Lung (tissue), 17 donors: ENCODE measurements at places on chromosomes 4 and X.

GRCh38 chr4:20338841-20339240 is 87.1 kb downstream of the SLIT2 start:
- DNase-seq: no peak

DNA sequence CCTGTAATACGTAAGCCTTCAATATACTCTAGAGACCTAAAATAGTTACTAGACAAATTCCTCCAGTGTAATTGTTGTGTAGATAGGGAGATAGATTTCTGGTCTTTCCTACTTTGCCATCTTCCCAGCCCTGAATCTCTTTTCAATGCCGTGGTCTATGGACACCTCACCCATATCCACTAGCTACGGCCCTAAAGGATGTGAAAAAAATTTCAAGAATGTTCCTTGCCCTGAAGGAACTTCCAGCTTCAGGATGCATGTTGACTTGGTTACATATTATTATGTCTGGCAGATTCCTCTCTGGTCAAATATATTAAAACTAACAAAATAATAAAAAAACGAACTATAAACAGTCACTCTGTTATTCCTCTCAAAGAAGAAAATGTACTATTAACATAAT is 52.4 kb upstream of the TSPAN5 start:
- no peak for DNase-seq

DNA sequence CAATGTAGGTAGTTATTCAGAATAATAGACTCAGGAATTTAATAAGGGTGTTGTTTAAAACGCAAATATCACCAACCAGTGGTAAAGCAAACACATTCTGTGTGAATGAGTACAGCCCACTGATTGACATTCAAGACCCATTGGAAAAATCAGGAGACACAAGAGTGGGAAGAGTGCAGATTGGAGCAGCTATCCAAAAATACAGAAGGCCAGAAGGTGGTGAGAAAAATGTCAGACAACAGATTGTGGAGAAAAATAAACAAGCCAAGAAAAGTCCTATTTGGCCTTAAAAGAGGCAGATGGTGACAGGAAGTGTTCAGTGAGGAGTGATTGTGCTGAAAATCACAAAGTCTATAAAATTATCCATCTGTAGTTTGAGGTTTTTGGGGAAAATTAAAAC is 39.3 kb downstream of the CPE start:
- DNase-seq: no peak

DNA sequence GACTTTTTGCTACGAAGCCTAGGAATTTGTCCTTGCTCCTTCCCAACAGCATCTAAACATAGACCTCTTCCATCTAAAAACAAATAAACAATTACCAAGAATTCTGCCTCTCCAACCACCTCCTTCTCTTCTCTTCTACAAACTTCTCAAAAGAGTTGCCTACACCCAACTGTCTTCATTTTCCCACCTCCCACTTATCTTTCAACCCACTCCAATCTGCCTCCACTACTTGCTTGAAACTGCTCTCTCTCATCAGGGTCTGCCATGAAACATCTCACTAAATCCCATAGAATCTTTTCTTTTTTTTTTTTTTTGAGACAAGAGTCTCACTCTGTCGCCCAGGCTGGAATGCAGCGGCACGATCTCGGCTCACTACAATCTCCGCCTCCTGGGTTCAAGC is 902 bp upstream of the FGD1 start:
- DNase-seq: no peak

- no peak for DNase-seq
Observed at GRCh38 chr4:173314715-173315114, 19.4 kb downstream of the HMGB2 start.

DNA sequence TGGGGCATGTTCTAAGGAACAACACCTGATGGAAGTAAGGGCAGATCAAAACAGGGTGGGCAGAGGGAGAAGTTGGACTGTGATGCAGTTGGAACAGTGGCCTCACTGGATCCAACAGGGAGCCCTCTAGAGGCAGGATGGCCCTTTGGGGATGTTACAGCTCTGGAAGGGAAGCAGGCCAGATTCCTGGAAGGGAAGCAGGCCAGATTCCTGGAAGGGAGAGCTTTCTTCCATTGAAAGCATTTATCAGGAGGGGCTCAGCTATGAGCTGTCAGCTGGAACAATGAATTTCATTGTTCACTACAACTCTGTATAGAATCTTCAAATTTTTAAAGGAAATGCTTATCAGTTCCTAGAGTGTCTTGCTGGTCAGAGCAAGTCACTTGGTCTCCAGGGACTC is 17.7 kb downstream of the IL15 start:
- DNase-seq: peak; percentile 19

GRCh38 chr4:26001413-26001812 is 87.4 kb downstream of the SMIM20 start:
- no peak for DNase-seq

GRCh38 chrX:30735839-30736238 is 82.6 kb downstream of the GK start:
- DNase-seq: peak; percentile 55

GRCh38 chr4:52234561-52235440 is 183.7 kb downstream of the SPATA18 start:
- DNase-seq: peak; percentile 25

DNA sequence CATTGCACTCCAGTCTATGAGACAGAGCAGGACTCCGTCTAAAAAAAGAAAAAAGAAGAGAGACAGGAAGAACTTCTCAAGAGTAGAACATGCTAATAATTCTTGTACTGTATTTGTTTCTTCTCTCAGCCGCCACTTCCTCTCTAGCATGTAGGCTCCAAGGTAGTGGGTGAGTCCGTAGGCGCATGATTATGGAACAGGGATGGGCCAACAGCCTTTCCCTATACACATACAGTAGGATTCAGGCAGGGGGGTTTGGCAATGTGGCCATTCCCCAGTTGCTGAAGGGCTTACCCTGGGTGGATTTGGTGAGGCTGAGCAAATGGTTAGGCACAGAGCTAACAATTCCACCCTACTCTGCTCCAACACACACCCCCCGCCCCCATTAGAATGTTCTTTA is 35.0 kb upstream of the APLN start:
- DNase-seq: no peak

DNA sequence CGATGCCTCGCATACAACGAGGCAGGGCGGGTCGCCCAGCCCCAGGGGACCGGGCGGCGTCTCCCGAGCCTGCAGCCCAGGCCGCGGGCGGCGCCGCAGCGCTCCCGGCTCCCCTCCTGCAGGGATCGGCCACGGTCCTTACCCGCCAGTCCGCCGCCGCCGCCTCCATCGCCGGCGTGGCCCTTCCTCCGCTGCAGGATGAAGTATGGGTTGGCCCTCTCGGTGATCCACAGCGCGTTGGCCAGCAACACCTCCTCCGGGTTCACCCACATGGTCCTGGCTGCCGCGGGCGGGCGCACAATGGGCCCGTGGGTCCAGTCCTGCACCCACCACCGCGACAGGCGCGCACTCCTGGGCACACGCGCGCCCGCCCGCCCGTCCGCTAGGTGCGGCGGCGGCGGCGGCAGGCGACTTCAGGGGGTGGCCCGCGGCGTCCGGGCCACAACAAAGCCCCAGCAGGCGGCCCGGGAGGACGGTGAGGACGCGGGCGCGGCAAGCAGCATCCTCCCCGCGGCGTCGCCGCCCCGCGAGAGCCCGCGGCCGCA is 339 bp downstream of the TBC1D9 start:
- DNase-seq: peak; percentile 73

DNA sequence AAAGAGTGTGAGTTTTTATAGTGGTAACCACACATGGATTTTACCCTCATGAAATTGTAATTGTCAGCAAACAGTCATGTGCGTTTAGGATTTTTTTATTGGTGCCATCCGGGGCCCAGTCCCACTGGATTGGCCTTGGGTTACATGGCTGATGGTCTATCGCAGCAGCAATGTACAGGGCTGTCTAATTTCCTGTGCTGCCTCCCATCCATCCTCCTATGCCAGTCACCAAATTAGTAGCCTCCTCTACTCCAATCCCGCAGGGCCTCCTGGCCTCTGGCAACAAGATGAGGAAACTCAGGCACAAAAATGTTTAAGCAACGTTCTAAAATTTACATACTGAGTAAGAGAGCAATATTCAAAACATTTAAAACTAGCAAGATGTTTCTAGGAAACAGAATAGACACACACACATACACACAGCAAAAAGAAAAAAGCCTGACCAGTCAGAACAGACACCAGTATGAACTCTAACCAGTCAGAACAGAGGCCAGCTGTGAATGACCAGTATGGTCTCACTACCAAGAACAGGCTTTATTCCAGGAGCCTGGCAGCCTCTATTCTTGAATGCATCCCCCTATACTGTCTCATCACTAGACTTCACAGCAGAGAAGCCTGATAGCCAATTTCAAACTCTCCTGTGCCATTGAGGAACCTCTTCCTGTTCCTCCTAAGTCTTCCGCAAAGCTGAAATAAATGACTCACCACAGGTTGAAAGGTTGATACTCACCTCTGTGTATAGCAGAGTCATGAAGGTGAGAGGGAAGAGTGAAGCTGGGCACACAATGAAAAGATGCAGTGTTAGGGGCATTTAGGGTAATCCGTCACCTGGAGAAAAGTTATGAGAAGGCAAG is 42.6 kb downstream of the CHRNA9 start:
- DNase-seq: no peak

DNA sequence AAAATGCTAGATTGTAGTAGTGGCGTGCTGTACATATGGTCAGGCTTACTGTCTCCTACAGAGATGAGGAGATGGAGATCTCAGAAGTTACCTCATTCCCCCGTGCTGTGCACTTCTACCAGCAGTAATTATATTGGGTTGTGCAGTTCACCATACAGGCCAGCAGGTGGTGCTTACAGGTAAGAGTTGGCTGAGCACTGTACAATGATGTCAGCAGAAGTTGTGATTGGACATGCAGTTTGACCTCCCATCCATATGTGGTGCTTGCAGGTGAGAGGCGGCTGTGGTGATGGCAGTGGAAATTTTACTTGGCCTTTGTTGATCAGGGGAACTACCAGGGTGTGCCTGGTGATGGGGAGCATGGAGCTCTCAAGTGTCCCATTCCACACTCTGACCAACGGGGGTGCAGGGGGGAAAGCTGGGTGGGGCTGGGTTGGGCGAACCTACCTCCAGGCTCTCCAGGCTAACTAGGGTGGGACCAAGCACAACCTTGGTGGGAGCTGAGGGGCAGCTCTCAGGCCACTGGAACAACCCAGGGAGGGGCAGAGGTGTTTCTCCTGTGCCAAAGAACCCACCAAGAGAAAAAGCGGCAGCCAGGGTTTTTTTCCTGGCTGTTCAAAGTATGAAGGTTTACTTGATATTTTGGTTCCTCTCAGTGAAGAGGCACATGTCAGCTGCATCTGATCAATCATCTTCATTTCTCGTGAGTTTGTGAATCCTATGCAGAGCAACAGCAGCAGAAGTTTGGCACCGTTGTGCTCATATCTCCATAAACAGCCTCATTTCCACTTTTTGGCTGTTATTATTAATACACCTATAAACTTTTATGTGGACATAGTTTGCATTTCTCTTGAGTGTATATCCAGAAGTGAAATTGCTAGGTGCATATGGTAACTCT is 73.8 kb upstream of the FREM3 start:
- DNase-seq: no peak

DNA sequence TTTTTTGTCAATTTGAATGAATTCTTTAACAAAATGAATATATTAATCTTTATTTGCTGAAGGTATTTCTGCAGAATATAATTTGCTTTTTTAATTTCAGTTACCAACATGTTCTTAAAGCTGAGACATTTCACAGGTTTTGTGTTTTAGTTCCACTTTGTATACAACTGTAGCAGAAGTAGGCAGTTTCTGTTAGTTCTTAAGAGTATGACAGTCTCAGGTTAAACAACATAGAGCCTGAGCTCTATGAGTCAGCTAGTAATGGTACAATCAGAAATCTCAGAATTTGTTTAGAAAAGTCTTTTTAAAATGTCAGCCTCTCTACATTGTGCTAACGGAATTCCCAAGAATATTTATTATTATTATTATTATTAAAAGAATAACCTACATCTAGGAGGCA is 50.4 kb downstream of the GSTCD start:
- DNase-seq: no peak

GRCh38 chrX:40167850-40168479 is 70.2 kb upstream of the BCOR start:
- DNase-seq: no peak

- no peak for DNase-seq
Observed at GRCh38 chr4:174080361-174080760, 203.1 kb downstream of the FBXO8 start.

DNA sequence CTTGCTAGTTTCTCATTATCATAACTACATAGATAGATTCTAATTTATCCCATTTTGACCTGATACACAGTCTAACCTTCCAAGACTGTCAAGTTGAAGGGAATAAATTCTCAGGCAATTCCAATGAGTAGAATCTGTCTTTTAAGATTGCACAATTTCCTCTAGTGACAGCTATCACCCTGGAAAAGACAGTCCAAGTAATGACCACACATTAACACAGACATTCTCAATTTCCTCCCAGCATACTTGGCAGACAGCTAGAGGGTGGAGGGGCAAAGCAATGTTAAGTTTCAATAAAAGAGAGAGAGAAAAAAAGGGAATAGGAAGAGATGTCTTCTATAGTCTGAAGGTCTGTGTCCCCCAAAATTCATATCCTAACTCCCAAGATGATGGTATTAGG is 234.7 kb downstream of the LDB2 start:
- peak; percentile 84 for DNase-seq
